ENCODE measurements at places on chromosomes 12 and 14.

GRCh38 chr14:55272922-55273321, 1.7 kb downstream of the FBXO34 start:
- no peak for DNase-seq

DNA sequence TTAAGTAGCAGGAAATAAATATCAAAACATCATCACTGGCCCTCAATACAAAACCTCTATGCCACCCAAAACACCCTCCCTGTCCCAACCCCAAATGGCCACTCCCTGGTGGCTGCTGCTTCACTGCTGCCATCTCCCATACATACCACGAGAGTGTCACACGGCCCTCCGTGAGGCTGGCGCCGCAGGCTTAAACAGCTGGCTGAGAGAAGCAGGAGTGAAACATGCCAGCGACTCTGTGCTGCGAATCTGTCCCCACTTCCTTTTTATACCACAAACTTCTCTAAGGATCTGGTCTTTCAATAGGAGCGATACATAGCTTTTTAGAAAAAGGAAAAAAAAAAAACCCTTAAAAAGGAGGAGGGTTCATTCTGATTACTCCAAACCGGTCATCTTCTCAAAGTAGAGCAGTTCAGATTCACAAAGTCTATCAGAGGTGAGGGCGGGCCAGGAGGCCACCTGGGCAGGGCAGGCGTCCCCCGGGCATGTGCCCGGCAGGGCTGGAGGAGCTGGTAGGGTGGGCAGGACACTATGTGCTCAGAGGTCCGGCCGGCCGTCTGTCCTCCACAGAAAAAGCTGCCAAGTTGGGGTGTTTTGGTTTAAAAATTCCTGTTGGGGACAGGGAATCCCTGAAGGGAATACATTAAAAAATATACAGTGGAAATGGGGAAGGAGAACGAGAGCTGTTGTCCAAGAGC, 26.5 kb downstream of the MAX start:
- DNase-seq: no peak

DNA sequence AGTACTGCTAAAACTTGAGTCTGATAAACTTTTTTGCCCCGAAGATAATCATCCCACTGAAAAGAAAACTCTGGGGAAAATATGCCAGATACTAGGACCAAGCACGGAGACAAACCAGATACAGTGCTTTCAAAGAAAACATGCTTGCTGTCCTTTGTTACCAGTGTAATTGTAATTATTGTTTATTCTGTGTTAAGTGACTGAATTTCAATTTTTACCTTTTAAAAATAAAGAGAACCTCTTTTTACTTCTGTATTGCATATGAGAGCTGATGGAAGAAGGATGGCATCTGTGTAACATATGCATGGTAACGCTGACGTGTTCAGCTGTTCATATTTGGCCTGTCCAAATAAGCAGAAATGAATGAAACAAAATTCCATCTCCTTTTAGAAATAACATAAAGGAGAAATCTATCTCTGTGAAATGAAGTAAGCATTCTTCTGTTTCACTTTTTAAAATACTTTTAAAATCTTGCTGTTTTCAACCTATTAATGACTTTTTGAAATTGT, 22.5 kb downstream of the SLC35E3 start:
- no peak for DNase-seq

- no peak for DNase-seq
Observed at GRCh38 chr12:49033611-49034285, 15.2 kb upstream of the PRKAG1 start.

DNA sequence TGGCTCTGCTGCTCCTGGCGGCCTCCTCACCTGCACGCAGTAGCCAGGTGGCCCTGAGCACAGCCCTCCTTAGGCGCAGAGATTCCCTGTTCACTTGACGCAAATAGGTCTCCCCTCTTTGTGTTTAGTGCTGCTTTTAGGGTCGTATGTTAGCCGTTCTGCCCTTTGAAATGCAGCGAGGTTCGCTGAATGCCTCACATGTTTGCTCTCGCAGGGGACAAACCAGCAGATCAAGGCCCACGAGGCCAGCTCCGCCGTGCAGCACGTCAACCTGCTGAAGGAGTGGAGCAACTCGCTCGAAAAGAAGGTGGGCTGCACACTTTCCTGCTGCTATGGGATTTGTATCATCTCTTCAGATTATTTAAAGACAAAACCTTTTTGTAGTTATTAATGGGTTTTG, 31.4 kb upstream of the AMN start:
- DNase-seq: no peak

- DNase-seq: no peak
Observed at GRCh38 chr12:38890102-38890855, 15.1 kb downstream of the CPNE8 start.

- peak; percentile 7 for DNase-seq
Observed at GRCh38 chr14:96917442-96917963, 120.3 kb downstream of the VRK1 start.

DNA sequence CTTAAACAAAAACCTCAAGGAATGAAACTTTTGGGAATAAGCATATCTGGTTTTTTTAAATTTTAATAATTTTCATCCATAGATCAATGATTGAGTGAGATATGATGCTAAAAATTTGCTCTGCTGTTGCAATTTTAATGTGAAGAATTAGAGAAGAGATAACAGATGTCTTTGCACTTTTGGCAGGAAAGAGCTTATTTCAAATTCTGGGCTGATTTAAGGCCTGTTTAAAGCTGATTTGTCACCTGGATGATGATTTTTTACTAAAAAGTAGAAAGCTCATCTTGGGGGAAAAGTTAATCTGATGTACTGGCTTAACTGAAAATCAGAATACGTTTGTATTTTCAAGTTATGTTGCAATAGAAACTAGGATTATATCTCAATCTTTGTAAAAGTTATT, 268.9 kb upstream of the NOVA1 start:
- no peak for DNase-seq

DNA sequence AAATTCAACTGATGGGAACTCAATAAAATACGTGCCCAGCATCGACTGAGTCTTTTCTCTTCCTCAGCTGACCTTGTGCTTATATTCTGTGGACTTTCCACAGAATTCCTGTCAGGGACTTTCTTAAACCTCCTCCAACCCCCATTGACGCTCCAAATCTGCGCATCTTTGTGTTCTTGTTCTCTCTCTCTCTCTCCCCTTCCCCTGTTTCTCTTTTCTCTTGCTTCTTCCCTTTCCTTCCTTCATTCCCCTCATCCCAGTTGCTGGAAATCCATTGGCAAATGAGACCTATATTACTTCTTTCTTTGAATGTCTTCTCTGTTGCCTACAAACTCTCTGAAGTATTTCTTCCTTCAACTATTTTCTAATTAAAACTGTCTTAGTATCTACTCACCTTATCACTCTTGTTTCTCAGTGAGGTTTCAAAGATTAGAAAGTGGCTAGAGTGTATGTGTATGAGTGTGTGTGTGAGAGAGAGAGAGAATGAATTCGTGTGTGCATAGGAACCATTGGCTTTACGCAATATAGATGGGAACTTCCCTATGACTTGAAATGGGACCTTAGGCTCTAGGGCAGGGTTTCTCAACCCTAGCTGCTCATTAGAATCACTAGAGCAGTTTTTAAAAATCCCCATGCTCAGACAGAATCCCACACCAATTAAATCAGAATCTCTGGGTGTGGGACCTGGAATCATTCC, 41.8 kb upstream of the DHRS7 start:
- no peak for DNase-seq

GRCh38 chr12:93061473-93062419, 132.7 kb upstream of the EEA1 start:
- no peak for DNase-seq

DNA sequence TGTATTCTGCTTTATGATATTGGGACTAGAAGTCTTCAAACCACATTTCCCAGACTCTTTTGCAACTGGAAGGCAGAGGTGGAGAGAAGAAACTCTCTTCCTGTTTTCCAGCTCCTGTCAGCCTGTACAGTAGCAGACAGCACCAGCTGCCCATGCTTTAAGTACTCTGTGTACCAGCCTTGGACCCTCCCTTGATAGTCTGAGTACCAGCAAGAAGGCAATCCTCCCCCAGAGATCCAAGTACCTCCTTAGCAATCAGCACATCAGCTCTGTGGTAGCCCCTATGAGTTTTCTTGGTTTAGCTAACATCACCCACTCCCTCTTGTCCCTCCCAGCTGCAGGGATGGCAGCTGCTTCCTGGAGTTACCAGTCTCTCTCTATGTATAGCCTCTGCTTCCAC, 56.3 kb downstream of the STXBP6 start:
- no peak for DNase-seq

GRCh38 chr12:1650260-1650977, 21.4 kb downstream of the WNT5B start:
- DNase-seq: no peak

DNA sequence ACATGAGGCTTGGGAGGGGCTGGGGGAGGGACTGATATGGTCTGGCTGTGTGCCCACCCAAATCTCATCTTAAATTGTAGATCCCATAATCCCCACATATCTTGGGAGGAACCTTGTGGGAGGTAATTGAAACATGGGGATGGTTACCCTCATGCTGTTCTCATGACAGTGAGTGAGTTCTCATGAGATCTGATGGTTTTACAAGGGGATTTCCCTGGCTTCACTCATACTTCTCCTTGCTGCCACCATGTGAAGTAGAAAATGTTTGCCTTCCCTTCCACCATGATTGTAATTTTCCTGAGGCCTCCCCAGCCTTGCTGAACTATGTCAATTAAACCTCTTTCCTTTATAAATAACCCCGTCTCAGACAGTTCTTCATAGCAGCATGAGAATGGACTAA, 362.9 kb downstream of the PCNX1 start:
- no peak for DNase-seq

DNA sequence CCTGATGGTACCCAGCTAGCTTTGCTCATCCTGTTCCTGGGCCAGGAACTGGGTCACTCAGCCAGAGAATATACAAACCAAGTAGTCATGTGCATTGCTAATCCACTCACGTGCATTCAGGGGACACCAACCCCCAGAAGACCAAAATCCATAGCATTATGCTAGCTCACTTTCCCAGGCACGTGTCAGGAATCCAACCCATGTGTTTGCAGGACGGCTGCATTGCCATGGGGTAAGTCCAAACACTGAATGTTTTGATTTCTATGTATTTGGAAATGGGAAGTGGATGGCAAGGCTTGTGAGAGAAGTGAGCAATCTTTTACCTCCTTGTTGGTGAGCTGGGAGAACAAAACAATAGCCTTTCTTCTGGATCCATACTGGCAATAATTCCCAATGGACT, 87.1 kb upstream of the FOXN3 start:
- DNase-seq: no peak

GRCh38 chr12:82537436-82537835, 149.3 kb upstream of the TMTC2 start:
- no peak for DNase-seq

- no peak for DNase-seq
Observed at GRCh38 chr14:104289507-104289906, 151.1 kb downstream of the KIF26A start.

DNA sequence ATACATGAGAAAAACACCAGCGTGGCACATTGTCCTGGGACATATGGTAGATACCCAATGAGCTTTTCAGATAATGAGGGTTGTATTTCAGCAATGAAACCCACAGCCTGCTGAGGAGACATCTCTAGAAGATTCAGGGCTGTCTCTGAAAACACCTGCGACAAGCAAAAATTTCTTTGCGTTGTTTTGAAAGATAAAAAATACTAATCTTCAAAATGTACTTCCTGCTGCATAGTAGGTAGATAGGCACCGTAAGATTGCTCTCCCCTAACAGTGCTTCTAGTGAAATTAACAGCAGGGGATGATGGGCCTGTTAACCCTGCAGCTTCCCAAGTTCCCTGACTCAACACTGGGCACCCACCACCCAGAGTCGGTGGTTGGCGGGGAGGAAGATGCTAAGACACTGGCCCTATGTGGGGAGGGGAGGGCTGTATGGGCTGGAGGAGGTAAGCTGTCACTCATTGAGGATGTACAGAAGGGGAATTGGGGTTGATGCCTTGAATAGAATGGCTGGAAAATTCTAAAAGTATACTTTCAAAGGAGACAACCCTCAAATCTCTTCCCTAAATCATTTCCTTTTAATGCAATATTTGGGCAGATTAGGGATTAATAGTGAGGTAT, 20.0 kb downstream of the ZFP36L1 start:
- DNase-seq: no peak

- DNase-seq: no peak
Observed at GRCh38 chr14:104434214-104435076, 145.1 kb upstream of the C14orf180 start.

DNA sequence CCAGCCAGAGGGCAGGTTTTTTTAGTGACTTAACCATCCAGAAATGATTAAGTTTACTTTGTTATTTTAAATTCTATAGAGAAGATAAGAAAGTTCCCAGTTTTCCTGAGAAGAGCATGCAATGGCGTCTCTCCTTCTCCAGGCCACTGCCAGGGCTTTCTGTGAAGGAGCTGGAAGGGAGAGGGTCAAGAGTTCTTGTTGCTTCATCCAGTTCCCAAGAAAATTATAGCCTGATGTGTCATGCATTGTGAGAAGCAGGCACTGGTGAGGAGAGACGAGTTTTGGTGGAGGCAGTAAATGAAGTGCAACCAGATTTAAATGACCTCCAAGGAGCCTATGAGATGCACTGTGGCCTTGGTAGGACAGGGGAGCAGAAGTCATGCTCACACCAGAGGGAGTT, 14.2 kb downstream of the ELK3 start:
- DNase-seq: no peak

DNA sequence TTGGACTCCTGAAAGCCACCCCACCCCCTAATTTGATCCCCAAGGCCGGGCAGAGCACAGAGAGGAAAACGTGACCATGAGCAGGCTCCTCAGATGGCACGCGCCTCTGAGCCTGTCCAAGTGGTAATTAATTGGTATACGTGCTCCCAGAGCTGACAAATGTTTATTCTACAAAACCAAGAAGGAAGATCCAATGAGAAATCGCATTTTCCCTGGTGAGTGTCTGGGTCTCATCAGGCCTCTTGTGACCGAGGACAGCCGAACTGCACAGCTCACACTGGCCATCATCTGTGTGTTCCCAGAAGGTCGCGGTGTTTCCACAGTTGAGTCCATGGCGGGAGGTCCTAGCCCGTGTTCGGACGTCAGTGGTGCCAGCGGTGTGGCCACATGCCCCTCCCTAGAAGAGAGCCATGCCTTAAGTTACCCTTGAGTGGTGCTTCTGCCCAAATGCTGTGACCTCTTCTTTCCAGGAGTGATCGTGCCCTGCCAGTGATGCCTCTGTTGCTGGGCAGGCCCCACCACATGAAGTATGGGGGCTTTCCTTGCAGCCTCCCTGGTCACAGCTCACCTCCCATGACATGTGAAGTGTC, 317.5 kb upstream of the RTL1 start:
- no peak for DNase-seq

DNA sequence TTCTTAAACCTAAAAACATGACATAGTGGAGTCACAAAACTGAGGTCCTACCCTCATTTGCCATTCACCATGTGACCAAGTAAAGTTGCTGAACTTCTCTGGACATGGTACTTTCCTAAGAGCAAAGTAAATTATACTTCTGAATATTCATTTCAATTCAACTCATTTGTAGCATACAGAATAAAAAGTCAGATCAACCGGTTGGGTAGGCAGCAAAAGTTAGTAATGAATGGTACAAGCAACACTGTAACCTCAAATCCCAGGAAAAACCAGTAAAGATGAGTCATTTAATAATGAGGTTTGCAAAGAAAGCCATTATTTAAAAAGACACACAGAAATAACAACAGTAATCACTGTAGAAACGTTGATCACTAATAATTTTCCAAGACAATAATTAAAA, 8.7 kb downstream of the POLE2 start:
- DNase-seq: no peak

- no peak for DNase-seq
Observed at GRCh38 chr12:132012919-132013568, 63.3 kb downstream of the EP400 start.
